ENCODE measurements at places on chromosomes 5 and 9.
A peak's percentile ranks its signal among the peaks of the same experiment; 100 is the strongest.

DNA sequence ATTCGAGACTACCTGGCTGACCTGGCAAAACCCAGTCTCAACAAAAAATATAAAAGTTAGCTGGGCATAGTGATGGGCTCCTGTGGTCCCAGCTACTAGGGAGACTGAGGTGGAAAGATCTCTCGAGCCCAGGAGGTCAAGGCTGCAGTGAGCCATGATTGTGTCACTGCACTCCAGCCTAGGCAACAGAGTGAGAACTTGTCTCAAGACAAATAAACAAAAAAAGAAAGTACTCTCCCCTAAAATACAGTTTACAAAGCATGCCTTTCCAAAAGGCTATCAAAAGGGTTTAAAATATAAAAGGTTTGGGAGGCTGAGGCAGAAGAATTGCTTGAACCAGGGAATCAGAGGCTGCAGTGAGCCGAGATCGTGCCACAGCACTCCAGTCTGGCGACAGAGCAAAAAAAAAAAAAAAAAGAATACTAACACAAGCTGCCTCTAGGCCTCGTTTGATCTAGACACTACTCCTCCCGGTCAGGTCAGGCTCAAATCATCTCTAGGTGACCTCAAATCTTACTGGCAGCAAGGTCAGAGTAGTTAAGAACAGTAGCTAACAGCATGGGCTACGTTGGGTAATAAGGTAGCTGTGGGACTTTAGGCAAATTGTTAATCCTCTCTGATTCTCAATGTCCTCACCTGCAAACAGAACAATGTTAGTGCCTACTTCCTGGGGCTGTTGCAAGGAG is 9.3 kb downstream of the NAIF1 start:
- no peak for DNase-seq

GRCh38 chr5:176901260-176902101 is 2.3 kb upstream of the HK3 start:
- no peak for DNase-seq

DNA sequence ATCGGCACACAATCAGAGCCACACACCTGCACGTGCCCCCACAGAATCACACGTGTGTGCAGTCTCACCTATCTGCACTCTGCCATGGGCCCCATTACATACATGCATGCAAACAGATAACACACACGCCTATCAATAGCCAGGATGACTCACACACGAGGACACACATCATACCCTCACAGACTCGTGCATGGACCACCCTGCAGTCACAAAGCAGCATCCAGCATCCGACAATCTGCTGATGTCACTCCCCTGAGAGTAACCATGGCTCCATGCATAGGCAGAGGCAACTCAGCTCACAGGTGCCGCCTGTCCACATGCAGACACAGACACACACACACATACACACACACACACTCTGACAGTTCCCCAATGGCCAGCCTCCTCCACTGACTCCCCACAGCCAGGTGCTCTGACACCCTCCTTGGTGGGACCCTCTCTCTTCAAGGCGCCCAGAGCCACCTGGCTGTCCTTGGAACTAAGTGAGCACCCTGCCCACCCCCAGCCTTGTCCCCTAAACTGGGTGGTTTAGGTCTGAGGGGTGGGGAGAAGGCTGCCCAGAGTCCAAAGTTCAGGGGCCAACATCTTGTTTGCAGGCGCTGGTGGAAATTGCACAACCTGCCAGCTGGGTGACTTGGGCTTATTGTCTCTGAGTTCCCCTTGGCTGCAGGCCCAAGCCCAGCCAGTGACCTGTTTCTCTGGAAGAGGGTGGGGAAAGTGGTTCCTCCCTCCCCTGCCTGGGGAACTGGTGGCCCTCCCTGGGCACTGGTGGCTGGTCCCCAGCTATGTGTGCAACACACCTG is 34.6 kb upstream of the NEK6 start:
- peak; percentile 73 for DNase-seq

DNA sequence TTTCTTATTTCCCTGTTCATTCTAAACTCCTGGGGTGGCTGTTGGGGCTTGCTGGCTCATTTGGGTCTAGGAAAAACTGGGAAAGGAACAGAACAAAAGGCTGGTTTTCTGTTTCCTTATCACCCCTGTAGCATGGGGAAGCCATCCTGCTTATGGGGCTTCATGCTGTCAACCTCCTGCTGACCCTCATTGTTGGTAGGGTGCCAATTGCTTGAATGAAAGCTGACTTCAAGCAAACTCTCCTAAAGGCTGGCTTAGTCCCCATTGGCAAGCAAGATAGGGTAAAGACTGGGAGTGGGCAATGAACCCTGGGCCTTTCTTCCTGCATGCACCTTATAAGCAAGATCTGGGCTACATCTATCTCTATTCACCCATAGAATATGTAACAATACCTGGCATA is 511.6 kb downstream of the DMAC1 start:
- no peak for DNase-seq

- DNase-seq: no peak
These were observed 45.7 kb downstream of the SEMA5A start for GRCh38 chr5:9500193-9500592.

DNA sequence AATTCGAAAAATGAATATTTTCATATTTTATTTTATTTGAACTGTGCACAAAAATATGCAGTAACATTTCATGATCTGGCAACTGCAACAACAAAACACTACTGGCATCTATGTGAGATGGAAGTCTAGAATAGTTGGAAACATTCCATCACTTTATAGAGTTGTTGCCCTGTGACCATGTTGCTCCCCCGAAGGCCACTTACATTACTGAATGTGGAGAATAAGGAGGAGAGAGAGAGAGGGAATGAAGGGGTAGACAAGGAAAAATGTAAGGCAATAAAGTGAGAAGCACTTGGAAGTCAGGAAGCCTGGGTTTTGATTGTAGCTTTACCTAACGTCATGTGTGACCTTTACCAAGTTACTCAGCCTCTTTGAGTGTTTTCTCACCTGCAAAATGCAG is 437.2 kb upstream of the EDIL3 start:
- DNase-seq: no peak

DNA sequence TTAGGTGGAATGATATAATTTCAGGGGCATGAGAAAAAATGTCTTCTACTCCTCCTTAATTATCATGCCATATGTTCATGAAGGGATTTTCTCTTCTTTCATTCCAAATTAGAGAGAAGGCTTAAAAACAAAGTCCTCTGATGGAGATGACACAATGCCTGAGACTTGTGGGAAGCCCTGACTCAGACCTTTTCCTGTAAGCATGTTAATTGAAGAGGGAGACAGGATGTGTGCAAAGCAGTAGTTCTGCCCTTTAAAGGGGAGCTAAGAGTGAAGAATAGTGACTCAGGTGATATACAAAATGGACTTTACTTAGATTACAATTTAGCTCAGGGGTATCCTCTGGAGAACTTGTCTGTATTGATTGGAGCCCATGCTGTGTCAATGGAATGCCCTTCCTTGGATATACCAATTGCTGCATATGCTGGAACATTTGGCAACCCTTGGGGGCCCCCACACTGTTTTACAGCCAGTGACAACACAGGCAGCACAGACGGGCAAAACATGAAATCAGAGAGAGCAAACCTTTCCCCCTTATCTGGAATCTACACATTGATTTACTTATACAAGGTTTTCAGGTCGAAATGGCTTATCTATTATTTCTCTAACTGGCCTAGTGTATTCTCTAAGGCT is 81.3 kb downstream of the IZUMO3 start:
- DNase-seq: no peak

GRCh38 chr5:138141734-138142133 is 2.5 kb upstream of the NME5 start:
- DNase-seq: no peak

GRCh38 chr5:6847870-6848269 is 134.6 kb downstream of the TENT4A start:
- DNase-seq: no peak

GRCh38 chr5:6547498-6547897 is 85.3 kb downstream of the NSUN2 start:
- no peak for DNase-seq

- no peak for DNase-seq
These were observed 8.8 kb downstream of the LHFPL2 start for GRCh38 chr5:78639791-78640190.

DNA sequence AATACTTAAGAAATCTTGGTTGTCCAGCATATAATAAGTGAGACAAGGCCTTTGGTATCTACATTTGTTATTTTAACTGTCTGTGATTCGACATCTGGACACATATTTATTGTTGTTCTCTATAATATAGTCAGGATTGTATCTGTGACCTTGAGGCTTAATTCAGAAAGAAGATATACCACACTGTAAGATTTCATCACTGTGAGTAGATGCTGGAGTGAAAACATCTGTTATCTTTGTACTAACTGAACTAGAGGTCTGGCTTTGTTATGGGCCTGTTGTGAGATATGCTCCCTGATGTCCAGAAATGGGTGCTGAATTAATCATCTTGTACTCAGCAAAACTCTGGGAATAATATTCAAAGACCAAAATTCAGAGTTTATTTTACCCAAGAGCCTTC is 148.5 kb downstream of the ISOC1 start:
- no peak for DNase-seq

GRCh38 chr5:172973931-172974330 is 9.6 kb upstream of the ATP6V0E1 start:
- DNase-seq: no peak

- DNase-seq: no peak
These were observed 201.8 kb downstream of the GLIS3 start for GRCh38 chr9:4098031-4098430.

- DNase-seq: no peak
These were observed 307.7 kb upstream of the TLE4 start for GRCh38 chr9:79264041-79264440.

- DNase-seq: no peak
These were observed 17.2 kb downstream of the EBF1 start for GRCh38 chr5:159082474-159082873.

DNA sequence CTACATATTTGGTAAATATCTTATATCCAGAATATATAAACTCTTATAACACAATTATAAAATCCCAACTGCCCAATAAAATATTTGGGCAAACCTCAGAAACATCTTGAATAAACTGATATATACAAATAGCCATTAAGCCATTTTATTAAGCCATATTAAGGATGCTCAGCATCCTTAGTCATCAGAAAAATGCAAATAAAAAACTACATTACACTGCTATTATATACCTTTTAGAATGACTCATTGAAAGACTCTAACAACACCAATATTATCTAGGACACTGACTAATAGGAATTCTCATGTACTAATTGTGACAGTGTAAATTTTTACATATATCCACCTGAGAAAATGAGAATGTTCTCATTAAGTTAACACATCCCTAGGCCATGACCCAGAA is 77.8 kb downstream of the CDH10 start:
- no peak for DNase-seq

Measured in head of caudate nucleus (tissue), 42 donors.